ENCODE measurements at places on chromosomes 6 and 20. TPM values are rescaled to one million over a fixed set of nuclear protein-coding genes. Genes with fewer than 3 reads are reported as not detected.

The TAP1 gene
- total RNA-seq, result 120 TPM

The HSPA1L gene
- total RNA-seq, result 0.72 TPM

The HRH3 gene
- total RNA-seq, result not detected

The GPLD1 gene
- total RNA-seq, result 9.0 TPM

The SS18L1 gene
- 13.1 TPM for total RNA-seq

DNA sequence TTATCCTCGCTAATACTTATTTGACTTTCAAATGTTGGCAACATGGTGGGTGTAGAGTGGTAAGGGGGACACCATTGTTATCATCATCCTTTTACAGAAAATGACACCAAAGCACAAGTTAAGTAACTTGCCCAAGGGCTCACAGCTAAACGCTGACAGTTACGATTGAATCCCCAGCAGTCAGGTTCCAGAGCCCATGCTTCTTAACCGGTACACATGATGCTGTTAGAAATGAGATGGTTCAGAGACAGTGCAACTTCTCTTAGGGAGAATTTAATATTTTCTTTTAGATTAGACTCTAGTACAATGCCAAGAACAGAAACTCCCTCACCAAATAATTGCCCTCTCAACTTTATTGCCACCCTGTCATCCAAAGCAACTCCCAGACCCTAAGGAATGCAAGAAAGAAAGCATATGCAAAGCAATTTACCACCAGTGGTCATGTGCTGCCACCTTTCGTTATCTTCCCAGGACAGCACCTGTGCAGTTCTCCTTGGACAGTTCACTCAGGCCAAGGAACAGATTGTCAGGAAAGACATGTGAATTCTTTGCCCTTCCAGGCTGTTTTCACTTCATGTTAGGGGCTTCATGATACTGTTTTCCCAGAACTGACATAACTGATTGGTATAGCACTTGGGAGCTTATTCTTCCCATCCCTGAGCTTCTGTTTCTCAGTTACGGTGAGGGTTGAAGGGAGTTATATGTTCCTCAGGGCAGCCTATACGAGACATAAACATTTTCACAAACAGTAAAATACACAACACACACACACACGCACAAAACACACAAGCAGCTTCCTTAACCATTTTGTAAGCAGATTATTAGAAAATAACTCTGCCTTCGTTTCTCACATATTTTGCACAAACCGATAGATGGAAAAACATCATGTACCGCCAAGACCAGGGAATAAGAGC is 5.1 kb downstream of the HLA-DMA start:
- DNase-seq, result peak; percentile 75

DNA sequence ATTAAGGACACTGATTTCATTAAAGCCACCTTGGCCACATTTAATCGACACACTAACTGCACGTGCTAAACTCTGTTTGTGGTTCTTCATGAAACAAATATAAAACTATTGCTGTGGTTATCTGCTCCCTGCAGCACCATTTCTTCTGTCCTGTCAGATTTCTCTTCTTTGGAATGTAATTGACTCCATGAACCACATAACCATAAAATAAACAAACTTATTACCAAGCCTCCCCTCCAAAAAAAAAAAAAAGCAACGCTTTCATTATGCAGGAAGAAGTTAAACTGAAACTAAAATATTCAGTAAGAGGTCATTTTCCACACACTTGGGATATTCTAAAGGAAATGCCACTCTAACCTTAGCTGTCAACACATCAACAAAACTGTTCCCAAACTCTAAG is 319.1 kb upstream of the NT5E start:
- DNase-seq, result no peak

- no peak for DNase-seq
Observed at GRCh38 chr20:4056880-4057279, 41.5 kb upstream of the RNF24 start.

GRCh38 chr6:7697820-7698623 is 27.9 kb upstream of the BMP6 start:
- no peak for DNase-seq

GRCh38 chr6:167501831-167502385 is 177.0 kb downstream of the TTLL2 start:
- peak; percentile 59 for DNase-seq

GRCh38 chr20:41508335-41508734 is 109.8 kb downstream of the CHD6 start:
- no peak for DNase-seq

- DNase-seq, result peak; percentile 84
Observed at GRCh38 chr20:561437-562231, 18.0 kb upstream of the CSNK2A1 start.

DNA sequence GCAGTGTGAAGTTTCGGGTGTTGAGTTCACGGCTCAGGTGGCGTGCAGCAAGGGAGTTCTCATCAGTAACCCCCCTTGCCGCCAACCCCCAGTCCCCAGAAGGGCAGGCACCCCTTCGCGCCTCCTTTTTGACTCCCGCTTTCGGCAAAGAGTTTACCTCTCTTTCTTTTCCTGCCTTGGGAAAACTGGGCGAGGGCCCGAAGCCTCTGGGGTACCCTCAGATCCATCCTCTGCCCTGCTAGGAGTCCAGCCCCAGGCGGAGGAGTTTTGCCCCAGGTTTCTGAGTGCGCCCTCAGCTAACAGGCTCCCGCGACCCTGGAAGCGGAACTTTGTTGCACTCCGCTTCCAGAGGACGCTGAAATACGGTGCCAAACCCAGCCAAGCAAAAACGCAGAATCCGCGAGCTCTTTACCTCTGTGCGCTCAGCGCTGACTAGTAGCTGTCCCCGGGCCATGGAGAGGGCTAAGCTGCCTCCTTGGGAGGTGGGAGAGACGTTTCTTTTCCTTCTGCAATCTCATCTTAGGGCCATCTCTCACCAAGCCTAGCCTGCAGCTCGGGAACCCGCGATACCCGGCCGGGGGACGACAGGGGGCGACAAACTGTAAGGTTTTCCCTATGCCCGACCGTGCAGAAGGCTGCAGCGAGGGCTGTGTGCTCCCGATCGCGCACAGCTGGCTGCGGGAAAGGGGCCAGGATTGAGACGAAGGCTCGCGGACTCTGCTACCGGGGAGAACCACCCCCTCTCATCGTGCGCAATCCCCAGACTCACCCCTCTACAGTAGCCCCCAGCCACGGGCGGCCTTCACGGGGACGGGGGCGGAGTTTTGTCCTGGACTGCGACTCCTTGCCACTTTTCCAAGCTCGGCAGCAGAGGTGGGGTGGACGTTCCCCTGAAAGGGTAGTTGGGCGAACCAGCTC is 2.7 kb upstream of the PAX1 start:
- peak; percentile 83 for DNase-seq

- DNase-seq, result no peak
Observed at GRCh38 chr6:5956939-5957338, 49.8 kb downstream of the NRN1 start.

DNA sequence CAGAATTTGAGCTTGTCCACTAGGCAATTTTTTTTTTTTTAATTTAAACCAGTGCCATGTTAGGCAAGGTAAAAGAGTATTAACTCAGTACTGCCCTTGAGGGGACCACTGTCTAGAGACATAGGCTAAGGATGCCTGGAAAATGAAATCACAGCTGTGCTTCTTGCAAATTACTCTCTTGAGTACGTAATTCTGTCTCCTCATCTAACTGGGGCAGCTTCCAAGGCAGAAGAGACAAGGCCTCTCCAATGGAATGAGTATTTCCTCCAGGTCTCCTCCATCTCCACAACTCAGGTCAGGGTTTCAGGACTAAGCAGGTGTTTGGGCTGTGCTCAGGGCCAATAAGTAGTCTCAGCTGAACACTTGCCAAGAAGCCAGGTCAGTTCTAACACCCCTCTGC is 33.8 kb upstream of the MRPS10 start:
- DNase-seq, result no peak

- no peak for DNase-seq
Observed at GRCh38 chr6:157556671-157557430, 175.9 kb downstream of the ZDHHC14 start.

- no peak for DNase-seq
Observed at GRCh38 chr6:73017476-73017875, 207.8 kb downstream of the KHDC1L start.

- DNase-seq, result no peak
Observed at GRCh38 chr20:55417836-55418235, 587.5 kb downstream of the CBLN4 start.

DNA sequence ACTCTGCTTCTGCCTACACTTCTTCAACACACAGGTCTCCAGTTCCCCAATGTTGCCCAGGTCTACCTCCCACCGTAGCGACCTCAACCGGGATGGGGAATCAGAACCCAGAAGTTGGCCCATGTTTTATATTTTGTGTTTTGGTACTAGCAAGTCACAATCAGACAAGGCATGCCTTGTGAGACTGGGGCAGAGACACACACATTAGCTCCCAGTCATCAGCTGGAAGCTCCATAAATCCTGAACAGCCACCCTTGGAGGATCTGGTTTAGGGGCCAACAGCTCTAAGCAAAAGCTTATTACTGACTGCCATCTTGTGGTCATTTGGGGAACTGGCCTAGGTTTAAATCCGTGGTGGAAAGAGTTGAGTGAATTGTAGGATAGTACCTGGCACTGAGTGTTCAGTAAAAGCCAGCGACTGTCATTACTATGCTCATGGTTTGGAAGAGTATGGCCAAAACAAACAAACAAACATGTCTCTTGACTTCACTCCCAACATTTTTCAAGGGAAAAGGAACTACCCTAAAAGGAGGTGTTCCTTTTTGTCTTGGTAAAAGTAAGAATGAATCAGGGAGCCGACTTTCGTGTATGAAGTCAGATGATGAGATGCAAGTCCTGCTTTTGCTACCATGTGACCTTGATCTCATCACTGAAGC is 40.5 kb downstream of the PIM1 start:
- DNase-seq, result peak; percentile 91

DNA sequence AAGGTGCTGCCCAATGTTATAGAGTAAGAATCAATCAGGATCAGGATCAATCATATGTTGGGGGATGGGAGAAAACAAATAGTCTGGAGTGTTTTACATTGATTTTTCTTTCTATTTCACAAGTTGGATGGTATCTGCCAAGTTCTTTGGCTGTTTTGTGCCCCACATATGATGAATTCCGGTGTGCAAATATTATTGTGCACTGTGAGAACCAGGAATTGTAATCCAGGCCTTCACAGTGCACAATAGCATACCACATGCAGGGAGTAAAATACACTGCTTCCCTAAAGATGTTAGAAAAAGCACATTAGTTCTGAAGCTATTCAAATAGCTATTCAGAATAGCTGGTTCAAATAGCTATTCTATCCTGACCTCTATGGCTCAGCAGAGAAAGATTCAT is 133.7 kb downstream of the LCA5 start:
- DNase-seq, result no peak

DNA sequence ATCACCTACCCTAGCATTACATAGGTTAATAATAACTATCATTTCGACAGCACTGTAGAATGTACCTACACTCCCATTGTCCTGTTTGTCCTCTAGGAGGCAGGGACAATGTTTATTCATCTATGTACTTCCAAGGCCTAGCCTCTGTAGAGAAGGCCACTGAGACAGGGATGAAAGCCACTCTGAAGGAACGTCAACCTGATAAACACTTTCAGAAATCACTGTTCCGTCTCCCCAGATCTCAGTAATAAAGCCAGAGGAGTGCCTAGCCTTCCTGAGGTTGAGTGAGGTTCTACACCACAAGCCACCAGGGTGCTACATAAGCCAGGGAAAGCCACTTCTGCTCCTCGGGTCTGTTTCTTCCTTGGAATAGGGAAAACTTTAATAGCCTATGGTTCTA is 44.8 kb downstream of the POPDC3 start:
- DNase-seq, result no peak

DNA sequence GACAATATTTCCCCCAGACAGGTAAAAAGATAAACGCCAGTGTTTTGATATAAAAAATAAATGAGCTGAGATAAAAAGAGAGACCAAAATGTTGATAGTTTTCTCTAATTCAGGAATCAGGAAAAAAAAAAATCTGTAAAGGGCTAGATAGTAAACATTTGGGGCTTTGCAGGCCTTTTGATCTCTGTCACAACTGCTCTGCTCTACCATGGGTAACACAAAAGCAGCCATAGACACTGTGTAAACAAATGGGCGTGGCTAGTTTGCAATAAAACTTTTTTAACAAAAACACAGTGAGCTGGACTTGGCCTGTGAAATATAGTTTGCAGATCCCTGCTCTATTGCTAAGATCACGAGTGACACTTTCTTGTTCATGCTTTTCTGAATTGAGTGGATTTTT is 219.1 kb upstream of the STXBP5 start:
- no peak for DNase-seq

DNA sequence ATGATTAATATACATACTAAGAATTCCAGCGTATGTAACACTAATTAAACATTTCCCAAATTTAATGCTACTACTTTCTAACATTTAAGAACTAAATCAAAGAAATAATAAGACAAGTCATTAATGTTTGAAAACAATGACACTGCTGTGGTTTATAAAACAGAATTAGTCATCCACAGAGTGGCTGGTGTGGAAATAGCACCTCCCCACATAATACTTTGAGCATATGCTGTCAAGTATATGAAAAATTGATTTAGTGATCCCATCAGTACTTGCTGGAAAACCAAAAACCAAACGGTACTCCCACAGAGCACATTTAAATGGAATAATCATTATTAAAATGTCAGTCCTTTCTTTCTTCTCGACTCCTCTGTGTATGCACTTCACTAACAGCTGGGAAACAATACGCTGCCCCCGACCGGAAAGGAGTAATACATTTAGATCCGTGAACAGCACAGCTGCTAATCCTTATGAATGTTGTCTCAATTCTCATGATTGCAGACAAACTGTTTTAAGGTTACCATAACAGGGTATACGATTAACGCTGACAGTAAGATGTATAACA is 78.4 kb downstream of the PREP start:
- no peak for DNase-seq

DNA sequence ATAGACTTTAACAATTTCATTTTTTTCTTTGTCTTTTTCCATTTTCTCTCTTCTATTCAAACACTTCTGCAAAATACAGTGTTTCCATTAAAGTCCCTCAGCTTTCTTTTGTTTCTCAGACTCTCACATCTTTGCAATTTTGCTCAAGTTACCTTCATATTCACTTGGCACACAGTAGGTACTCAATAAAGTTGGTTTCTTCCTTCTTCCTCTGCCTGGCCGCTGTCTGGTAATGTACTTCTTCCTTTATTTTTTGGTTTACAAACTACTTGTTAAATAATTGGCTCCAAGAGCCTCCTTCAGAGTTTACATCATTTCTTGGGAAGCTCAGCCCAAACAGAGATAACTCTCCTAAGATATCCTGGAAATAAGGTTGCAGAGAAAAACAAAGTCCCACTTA is 81.1 kb downstream of the GJA10 start:
- DNase-seq, result no peak

- DNase-seq, result no peak
Observed at GRCh38 chr20:25252686-25253421, 5.0 kb downstream of the PYGB start.

- DNase-seq, result no peak
Observed at GRCh38 chr6:45563041-45563440, 185.3 kb upstream of the SUPT3H start.
